ENCODE measurements at places on chromosomes 16 and 17.

GRCh38 chr16:11996433-11997330 lies 20.1 kb downstream of the SNX29 start:
- no peak for DNase-seq

- DNase-seq = no peak
These were observed 2.0 kb upstream of the CD300H start for GRCh38 chr17:74569020-74570003.

- DNase-seq = no peak
These were observed 28.6 kb upstream of the HYDIN start for GRCh38 chr16:71259086-71259485.

GRCh38 chr16:75000481-75001081 lies 1.8 kb downstream of the ZNRF1 start:
- no peak for DNase-seq

DNA sequence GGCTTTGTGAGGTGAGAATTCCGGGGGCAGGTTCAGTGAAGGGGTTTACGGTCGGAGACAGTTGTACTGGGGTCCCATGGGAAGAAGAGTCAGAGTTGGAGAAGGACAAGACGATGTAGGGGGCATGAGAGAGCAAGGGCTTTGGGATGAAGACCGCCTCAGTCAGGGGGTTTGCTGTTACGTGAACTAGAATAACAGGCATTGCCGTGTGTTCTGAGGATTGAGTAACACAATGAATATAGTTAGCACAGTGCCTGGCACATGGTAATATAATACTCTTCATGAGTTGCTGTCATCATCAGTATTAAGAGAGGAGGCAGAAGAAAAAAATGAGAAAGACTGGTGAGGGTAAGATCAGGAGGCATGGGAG lies 577 bp downstream of the ZNF646 start:
- DNase-seq = no peak

- no peak for DNase-seq
These were observed 13.0 kb upstream of the DPEP1 start for GRCh38 chr16:89600427-89600826.

- no peak for DNase-seq
These were observed 51.1 kb upstream of the NDRG4 start for GRCh38 chr16:58448890-58449289.

GRCh38 chr16:85127379-85127723 lies 15.1 kb upstream of the CIBAR2 start:
- no peak for DNase-seq

DNA sequence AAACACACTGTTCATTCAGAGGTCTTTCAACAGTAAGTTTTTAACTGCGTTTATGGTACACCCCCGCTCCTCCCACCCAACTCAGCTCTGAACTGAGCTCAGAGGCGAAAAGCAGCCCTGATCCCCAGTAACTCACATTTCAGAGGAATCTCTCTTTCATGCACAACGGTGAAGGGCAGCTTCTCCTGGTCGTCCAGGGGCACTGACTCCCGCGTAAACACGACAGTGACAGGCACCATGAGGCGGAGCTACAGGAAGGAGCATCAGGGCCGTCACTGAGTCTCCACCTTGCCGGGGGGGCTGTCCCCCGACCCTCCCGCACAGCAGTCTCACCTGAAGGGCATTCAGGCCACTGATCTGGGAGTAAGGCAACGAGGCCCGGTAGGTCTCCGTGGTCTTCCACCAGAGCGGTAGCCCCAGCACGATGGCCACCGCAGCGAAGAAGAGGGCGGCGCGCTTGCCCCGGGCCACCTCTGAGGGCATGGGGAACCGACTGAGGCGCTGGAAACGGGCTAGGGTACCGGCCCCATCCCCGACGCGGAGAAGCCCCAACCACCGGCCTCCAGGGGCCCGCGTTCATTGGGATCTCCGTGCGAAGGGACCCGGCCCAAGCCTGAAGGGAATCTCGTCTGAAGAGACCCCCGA lies 486 bp downstream of the PIGS start:
- no peak for DNase-seq

GRCh38 chr17:885971-886571 lies 93.5 kb downstream of the NXN start:
- no peak for DNase-seq

- no peak for DNase-seq
These were observed 84.7 kb upstream of the ELAC2 start for GRCh38 chr17:13102477-13102876.

DNA sequence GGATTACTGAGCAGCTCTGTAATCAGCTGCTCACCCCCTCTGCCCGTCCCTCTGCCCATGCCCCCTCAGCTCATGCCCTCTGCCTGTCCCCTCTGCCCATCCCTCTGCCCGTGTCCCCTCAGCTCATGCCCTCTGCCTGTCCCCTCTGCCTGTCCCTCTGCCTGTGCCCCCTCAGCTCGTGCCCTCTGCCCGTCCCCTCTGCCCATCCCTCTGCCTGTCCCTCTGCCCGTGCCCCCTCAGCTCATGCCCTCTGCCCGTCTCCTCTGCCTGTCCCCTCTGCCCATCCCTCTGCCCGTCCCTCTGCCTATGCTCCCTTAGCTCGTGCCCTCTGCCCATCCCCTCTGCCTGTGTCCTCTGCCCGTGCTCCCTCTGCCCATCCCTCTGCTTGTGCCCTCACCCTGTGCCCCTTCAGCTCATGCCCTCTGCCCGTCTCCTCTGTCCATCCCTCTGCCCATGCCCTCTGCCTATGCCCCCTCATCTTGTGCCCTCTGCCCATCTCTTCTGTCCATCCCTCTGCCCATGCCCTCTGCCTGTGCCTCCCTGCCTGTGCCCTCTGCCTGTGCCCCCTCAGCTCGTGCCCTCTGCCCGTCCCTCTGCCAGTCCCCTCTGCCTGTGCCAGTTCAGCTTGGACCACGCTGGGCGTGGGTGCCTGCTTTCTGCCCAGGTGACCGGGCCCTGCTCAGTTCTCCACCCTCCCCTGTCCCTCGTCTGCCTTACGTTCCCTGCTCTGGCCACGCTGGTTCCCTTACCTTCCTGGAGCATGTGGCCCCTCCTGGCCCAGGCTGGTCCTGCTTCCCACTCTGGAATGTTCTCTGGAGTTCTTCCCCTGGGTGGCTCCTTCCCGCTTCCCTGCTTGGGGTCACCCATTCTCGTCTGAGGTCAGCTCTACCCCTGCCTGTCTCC lies 97.6 kb downstream of the NPIPB11 start:
- DNase-seq = no peak

- DNase-seq = no peak
These were observed 48.4 kb downstream of the CLEC16A start for GRCh38 chr16:10992797-10993196.

DNA sequence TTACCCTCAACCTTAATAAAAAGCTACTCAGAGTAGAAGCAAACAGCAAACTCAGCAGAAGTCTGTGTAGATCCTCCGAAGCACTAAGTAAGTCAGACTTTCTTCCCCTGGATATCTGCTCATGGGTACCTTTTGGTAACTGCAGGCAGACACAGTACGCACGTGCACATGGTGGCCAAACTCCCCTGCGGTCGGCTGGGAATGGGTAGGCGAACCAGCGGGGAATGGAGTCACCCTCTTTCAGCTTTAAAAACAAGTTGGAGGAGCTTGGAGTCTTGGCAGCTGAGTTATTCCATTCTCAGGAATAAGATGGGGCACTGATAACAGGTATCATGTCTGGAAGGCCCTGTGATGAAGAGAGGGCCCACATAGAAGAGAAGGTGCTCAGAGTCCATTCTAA lies 16.3 kb downstream of the CYB561 start:
- no peak for DNase-seq

- DNase-seq = no peak
These were observed 1465.0 kb upstream of the GOT2 start for GRCh38 chr16:60199150-60199549.

GRCh38 chr16:84647828-84648594 lies at the start of gene KLHL36:
KLHL36 (plus strand) TSS chr16:84648511; CDS start chr16:84650868, 2,357 bp downstream.
- DNase-seq = no peak

GRCh38 chr17:78458736-78459335 lies 80.4 kb downstream of the PGS1 start:
- peak; percentile 18 for DNase-seq

DNA sequence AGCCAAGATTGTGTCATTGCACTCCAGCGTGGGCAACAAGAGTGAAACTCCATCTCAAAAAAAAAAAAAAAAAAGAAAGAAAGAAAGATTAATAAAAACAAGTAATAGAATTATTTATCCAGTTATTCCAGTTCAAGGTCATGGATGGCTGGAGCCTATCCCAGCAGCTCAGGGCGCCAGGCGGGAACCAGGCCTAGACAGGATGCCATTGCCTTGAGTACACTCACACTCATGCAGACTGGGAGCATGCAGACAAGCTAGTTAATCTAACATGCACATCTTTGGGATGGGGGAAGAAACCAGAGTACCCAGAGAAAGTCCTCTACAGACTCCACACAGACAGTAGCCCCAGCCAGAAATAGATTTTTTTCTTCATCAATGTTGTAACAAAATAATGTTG lies 17.9 kb downstream of the PDP2 start:
- DNase-seq = no peak

DNA sequence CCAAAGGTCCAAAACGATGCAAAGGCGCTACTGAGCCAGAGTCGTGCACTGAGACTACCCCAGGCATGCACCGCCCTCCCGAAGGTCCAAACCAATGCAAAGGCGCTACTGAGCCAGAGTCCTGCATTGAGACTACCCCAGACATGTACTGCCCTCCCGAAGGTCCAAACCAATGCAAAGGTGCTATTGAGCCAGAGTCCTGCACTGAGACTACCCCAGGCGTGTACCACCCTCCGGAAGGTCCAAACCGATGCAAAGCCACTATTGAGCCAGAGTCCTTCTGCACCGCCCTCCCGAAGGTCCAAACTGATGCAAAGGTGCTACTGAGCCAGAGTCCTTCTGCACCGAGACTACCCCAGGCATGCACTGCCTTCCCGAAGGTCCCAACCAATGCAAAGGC lies 27.1 kb downstream of the SLC43A2 start:
- DNase-seq = no peak

- DNase-seq = no peak
These were observed 282.6 kb upstream of the IRX3 start for GRCh38 chr16:54568906-54569807.

- no peak for DNase-seq
These were observed 137.9 kb downstream of the PITPNC1 start for GRCh38 chr17:67514998-67515397.

- DNase-seq = peak; percentile 47
These were observed 11.7 kb downstream of the COX11 start for GRCh38 chr17:54956791-54957190.

GRCh38 chr16:4847774-4848587 lies 700 bp downstream of the UBN1 start:
- no peak for DNase-seq

GRCh38 chr16:4384509-4384942 lies 12.9 kb downstream of the VASN start:
- DNase-seq = no peak

- DNase-seq = no peak
These were observed 39.3 kb downstream of the LITAFD start for GRCh38 chr16:8921347-8921984.

DNA sequence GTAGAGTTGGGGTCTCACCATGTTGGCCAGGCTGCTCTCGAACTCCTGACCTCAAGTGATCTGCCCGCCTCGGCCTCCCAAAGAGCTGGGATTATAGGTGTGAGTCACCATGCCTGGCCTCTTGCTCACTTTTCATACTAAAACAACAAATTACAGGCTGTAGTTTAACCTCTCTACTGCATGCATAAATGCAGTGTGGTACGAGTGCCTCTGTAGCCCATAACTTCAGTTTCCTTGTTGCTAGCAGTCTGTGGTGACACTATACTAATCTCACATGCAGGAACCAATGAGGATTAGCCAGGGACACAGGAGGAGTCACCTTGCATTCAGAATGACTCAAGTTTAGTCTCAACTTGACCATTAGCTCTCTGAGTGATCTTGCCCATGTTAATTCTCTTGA lies 20.1 kb downstream of the HMOX2 start:
- DNase-seq = no peak

DNA sequence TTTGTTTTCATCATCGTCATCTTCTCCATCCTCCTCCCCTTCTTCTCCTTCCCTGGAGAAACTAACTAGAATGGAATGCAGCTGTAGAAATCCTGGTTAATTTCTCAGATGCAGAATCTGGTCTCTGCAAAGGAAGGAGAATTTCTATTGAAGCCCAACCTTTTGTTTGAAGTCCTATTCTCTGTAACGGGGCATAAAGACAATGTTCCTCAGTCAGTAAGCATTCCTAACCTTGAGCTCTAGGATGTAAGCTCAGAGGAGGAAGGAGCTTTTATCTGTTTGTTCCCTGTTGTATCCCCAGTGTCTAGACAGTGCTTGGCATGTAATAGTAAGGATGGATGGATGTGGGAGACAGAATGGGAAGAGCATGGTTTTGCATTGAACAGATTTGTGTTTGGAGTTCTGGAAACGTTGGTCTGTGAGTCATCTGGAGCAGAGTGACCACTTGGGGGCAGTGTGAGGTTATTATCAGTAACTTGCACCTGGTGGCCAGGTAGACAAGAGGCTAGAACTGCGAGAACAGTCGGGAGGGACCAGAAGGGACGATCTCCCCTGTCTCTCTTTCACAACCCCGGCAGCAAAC lies 363.7 kb downstream of the SNX29 start:
- DNase-seq = no peak

GRCh38 chr17:33967608-33968349 lies 287.3 kb upstream of the CCL2 start:
- DNase-seq = no peak

DNA sequence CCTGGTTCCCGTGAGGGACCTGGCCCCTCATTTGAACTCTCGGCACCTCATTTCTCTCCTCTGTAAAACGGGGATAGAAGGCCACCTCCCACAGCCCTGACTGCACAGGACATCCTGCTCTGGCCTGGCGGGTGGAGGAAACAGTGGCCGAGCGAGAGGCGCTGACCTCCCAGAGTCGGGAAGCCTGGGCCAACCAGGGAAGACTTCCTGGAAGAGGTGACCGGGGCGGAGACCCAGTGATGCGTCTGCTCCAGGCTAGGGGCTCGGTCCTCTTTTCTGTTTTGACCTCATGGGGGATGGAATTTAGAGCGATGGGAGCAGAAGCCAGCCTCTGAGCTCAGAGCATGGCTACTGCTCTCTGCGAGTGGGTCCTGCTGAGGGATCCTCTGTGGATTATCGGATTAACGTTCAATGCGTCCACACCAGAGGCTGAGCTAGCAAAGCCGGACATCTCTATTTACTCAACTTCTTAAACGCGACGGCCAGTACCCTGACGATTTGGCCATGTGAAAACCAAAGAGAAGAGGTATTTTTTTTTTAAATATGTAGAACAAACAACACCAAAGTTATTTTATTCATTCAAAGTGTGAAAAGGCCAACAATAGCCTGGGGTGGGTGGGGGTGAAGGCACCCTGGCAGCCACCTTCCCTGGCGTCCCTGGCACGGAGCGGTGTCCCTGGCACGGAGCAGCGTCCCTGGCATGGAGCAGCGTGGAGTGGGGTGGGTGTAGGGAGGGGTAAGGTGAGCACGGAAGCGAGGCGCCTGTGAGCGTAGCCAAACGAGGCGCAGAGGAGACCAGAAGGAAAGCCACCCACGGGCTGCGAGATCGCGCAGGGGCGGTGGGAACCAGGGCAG lies 9.2 kb upstream of the MSLN start:
- no peak for DNase-seq

- DNase-seq = no peak
These were observed 17.6 kb upstream of the CYB5B start for GRCh38 chr16:69406780-69407331.

DNA sequence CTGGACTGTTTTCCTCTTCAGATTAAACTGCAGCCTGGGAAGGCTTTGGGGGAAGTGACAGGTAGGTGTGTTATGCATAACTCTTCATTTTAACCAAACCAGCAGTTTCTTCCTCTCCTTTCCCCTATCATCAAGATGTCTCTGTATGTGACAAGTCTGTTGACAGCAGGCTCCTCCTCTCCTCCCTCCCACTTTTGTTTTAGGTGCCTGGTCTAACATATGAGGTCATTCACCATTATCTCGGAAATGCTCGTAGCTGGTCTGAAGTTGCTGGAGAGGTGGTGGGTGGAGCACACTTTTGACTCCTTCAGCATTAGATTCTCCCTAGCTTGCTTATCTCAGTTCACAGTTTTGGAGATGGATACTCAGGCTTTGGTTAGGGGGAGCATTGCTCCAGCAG lies 571.0 kb upstream of the EEF2KMT start:
- no peak for DNase-seq

Measured in NCI-H187 (cell line).